GM13976 (cell line): ENCODE measurements at places on chromosomes 2 and 18.

- no peak for DNase-seq
Measured at GRCh38 chr2:217539126-217539525, 463.7 kb downstream of the TNS1 start.

- no peak for DNase-seq
Measured at GRCh38 chr2:131659168-131659572, 131.5 kb downstream of the CCDC74A start.

DNA sequence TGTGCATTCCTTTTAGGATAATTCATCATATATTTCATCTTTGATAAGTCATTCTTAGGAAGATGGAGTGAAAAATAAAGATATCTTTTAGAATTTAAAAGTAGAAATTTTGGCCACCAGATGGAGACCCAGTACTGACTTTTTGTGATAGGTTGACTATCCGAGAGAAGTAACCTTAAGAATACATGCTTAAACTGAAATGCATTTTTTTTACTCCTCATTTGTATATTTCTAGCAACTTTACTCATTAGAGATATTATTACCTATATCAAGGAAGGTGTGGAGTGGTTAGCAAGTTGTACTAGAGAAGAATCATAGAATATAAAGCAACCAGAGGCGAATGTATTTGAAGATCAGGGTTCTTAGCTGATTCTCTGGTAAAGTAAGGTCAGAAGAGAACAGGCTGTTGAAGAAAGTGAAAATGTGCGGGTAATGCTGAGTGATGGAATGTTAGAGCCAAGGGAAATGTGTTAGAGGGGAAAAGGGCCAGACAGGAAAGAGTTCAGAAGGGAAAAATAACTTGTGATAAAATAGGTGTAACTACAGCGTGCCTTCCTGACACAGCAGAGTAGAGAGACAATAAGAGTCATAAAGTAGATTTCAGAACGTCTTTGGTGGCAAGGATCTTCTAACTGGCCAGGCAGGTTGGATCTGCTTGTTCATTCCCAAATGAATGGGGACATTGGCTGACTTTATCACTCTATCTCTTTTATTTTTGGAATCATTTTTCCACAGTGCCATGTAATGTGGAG lies 52.3 kb downstream of the TDRD15 start:
- no peak for DNase-seq

DNA sequence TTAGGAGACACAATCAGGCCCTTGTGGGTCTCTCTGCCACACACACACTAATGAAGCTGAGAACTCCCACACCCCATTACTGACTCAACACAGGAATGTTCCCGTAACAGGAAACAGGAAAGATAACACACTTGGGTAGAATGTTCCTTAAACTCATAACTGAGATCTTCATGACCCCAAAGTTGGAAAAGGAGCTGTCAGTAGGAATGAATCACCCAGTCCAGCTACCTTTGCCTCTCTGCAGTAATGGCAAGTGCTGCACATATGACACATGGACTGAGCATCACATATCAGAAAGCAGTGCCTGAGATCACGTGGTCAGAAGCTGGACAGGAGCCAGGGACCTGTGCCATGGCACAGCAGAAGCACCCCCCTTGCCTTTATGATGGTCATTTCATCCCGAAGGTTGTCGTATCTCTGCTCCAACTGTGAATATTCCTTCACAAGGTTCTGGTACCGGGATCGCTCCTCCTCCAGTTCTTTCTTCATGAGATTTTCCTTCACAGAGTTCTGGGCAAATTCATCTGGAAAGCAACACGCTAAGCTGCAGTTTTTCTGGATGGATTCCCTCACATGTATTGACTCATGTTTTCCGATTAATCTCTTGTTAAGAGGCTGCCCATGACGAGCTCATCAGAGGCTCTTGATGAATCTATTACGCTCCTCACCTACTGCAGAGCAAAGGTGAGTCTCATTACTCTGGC lies 65.4 kb upstream of the ACAA2 start:
- DNase-seq = no peak

GRCh38 chr2:206535260-206535986 lies 92.1 kb downstream of the ADAM23 start:
- DNase-seq = no peak

GRCh38 chr2:196453613-196454047 lies 185.9 kb upstream of the CCDC150 start:
- DNase-seq = peak; percentile 34

GRCh38 chr18:36808681-36809080 lies 20.1 kb downstream of the TPGS2 start:
- DNase-seq = no peak

- DNase-seq = peak; percentile 69
Measured at GRCh38 chr2:223779877-223780276, 57.5 kb downstream of the AP1S3 start.

- no peak for DNase-seq
Measured at GRCh38 chr18:3725115-3725514, 275.1 kb downstream of the TGIF1 start.

DNA sequence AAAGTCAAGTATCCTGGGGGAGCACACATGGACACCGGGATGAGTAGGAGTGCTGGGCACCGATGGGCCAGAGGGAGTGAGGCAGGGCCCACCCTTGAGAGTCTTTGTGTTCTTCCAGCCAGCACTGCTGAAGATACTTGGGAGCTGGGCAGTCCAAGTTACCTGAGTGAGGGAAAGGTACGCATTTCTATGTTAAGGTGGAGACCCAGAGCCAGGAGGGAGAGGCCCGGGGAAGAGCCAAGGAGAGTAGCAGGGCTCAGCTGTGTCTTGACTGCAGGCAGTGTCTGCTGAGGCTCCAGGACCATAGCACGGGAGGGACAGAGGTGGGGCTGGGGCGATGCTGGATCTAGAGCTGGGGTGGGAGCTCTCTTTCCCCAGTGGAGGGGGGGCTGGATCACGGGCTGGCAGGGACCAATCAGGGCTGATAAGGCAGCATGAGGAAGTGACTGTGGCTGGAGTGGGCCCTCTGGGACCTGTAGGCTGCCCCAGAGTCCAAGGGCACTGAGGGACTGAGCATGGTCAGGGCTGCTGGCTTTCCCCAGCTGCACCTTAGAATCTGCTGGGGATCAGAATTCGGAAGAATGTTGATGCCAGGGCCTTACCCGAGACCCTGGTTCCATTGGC lies 289.2 kb downstream of the PHLPP1 start:
- DNase-seq = peak; percentile 20

DNA sequence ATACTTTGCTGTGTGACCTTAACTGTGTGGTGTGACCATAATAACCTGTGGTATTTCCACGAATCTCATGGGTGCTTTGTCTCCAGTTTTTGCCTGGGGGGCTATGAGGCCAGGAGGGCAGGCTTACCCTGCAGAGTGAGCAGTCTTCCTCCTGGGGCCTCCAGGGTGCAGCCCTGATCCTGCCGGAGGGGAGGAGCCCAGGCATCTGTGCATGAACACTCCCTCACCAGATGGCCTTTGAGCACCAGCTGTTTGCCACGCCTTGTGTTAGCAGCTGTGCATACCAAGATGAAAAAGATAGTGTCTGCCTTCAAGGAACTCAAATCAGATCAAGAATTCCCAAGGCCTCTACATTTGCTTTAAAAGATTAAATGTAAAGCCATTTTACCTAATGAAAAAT lies 75.0 kb upstream of the RBM44 start:
- DNase-seq = no peak

DNA sequence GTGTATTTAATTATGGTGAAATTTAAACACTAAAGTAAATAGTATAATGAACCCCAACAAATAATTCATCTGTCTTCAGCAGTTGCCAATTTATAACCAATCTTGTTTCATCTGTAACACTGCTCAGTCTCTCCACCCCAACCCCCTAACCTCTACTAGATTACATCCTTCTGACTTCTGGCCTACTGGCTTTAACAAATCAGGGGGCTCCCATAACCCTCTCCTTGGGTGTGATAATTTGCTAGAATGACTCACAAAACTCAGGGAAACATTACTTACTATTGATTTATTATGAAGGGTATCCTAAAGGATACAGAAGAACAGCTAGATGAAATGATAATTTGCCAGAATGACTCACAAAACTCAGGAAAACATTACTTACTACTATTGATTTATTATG lies 50.7 kb downstream of the PIK3C3 start:
- DNase-seq = no peak

DNA sequence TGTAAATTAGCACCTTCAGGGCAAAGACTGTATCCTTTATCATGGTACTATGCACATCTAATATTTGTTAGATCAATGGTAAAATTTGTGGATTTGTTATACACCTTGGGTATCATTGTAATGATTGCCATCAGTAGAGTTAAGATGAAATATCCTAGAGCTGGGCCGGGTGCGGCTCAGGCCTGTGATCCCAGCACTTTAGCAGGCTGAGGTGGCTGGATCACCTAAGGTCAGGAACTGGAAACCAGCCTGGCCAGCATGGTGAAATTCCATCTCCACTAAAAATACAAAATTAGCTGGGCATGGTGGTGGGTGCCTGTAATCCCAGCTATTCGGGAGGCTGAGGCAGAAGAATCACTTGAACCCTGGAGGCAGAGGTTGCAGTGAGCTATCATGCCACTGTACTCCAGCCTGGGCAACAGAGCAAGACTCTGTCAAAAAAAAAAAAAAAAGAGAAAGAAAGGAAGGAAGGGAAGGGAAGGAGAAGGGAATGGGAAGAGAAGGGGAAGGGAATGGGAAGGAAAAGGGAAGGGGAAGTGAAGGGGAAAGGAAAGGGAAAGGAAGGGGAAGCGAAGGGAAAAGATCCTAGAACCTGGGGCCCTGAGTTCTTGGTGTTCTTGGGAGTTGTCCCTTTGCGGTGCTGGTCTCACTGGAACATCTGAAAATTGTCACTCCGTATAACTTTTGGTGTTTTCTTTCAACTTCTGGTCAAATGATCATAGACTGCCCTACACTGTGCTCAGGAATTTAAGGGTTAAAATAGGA lies 71.1 kb upstream of the NEUROD1 start:
- no peak for DNase-seq

GRCh38 chr2:189018631-189019030 lies 44.5 kb downstream of the COL3A1 start:
- DNase-seq = no peak

- no peak for DNase-seq
Measured at GRCh38 chr18:64806691-64807090, 657.8 kb upstream of the LINC00305 start.

DNA sequence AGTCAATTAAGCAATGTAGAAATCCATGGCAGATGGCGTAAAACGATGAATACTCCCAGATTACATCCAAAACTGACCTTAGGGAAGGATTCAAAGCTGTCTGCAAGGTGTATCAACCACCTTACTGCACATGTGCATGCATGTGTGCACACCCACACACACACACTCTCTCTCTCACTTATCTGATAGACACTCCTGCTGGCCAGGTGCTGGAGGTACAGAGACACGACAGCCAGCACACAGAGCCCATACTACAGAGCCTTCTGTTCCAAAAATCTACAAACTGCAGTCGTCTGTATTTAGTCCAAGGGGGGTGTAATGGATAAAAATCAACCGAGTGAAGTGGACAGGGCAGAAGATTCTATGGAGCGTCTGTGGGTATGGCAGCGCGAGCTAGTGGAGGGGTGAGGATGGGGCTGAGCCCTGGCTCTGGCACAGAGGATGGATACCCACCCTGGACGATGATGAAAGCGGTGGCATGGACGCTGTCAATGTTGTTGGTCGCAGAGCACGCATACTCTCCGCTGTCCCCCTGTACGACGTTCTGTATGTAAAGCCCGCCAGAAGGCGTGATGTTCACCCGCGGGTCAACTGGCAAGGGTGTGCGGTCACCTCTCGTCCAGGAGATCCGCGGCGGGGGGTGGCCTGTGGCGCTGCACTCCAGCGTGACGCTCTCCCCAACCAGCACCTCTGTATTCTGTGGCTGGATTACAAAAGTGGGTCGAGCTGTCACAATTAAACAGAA lies 78.4 kb downstream of the PXDN start:
- no peak for DNase-seq

GRCh38 chr2:133919285-133919684 lies 334.6 kb upstream of the MGAT5 start:
- no peak for DNase-seq

- DNase-seq = no peak
Measured at GRCh38 chr2:96114546-96114902, 1.8 kb downstream of the ADRA2B start.

DNA sequence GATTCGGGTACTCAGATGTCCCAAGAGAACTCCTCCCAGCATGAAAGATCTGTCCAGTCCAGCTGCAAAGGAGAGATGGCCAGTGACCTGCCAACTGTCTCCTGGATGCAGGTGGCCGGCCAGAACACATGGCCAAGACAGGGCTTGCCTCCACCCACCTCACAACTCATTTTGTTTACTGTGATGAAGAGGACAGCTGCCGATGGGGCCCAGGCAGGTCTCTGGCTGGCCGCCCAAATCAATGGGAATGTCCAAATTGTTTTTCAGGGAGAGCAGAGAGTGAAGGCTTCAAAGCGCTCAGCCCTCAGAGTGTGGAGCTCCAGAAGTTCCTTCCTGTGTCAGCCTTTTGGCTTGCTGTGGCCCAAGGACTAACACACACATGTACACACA lies 41.9 kb downstream of the FOSL2 start:
- DNase-seq = no peak

- no peak for DNase-seq
Measured at GRCh38 chr2:241194811-241195210, 6.3 kb downstream of the ANO7 start.

DNA sequence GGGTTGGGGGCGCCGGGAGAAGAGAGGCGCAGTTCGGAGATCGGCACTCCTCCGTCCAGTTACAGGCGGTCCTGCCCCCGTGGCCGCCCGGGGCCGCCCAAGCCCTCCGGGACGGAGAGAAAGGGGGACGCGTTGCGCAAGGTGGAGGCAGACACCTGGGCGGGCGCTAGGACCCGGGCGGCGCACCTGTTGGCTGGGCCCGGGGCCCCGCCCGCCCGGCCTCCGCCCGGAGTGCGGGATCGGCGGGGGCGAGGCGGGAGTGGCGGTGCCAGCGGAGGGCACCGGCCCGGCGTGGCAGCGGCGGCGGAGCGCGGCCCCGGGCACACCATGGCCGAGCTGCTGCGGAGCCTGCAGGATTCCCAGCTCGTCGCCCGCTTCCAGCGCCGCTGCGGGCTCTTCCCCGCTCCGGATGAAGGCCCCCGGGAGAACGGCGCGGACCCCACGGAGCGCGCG lies at the start of gene SGPP2:
TSS of gene SGPP2 (plus strand) at position 268 of the 453 bp plus-strand sequence. CDS start at position 328, 60 bp downstream.
- DNase-seq = peak; percentile 76

DNA sequence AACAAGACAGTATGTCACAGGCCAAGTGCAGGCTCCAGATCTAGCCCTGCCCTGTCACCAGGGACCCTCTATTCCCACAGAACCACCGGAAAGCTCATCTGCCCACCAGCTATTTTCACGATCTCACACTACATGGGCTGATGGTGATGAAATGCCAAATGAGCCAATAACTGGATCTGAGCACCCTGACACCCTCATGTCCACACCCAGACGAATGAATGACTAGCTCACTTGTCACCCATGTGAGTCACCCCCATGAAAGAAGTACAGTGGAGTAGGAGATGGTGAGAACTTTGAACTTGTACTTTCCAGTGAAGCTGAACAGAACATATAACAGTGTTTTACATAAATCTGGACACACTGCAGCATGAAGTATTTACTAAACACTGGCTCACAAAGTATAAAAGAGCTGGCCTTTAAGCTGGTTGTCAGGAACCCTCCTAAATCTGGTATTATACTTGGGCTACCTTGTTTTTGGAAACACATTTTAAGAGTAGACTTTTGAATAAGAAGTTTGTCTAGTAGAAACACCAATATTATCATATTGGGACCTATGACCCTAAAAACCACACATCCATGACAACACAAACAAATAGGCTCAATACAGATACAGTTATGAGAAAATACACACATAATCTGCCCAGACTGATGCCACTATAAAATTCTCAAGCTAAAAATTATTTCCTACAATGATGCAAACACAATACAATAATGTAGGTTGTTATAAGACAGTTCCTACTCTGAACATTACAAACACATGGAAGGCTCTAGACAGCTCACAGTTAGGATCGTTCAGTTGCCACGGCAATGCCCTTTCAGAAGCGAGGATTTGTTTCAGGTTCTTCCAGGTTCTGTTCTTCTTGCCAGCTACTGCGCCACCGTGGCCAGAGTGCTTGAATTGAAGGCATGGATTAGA lies 19.0 kb downstream of the INO80C start:
- DNase-seq = no peak
